Astrocyte of the spinal cord (primary cell): ENCODE measurements at places on chromosomes 2 and 18.

- no peak for DNase-seq
These were observed 1127.1 kb upstream of the DDX18 start for GRCh38 chr2:116687371-116687770.

GRCh38 chr2:232789082-232789481, 12.7 kb upstream of the KCNJ13 start:
- no peak for DNase-seq

DNA sequence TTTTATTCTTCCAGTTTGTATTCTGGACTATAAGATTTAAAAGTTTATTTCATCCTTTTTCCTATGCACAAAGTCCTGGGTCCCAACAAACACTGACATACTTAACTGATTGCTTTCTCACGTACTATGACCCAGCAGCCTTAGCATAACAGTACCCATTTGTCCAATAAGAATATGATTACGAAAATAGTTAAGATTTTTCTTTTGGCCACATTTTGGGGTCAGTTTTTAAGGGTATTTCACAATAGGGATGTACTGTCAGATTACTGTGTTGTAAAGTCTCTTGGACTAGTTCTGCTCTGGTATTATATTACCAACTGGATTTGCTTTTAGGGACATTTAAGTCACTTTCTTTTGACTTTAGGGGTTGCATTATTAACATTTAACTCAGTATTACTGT, 46.1 kb downstream of the TTC39C start:
- no peak for DNase-seq

DNA sequence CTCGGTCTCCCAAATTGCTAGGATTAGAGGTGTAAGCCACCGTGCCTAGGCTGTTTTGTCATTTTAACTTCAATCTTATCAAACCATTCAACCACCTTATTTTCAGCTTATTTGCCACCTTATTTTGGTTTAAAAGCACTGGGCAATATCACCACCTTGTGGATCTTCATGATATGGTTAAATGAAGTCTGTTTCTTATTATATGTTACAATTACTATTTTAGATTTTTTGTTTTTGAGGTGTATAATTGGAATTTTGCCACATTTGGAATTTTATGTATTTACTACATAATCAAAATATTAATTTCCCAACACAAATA, 43.8 kb upstream of the SCN9A start:
- peak; percentile 72 for DNase-seq

- peak; percentile 56 for DNase-seq
These were observed 523.8 kb upstream of the TNP1 start for GRCh38 chr2:217383620-217384019.

GRCh38 chr2:210862283-210863065, 306.1 kb downstream of the CPS1 start:
- DNase-seq: no peak

DNA sequence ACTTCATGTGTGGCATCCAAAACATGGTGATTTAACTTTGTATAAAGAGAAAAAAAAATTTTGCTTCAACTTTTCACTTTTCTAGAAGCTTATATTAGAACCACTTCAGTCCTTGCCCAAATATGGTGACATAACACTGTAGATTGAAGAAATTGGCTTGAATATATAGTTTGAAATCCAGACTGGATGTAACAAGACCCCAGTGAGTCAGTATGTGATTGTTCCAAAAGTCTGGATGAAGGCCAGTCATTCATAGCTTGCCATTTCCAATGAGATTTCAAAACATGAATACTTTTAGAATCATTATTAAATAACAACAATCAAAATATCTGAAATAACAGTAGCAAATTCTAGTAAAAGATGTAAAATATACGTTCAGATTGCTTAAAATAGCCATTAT, 104.8 kb upstream of the FN1 start:
- peak; percentile 95 for DNase-seq

DNA sequence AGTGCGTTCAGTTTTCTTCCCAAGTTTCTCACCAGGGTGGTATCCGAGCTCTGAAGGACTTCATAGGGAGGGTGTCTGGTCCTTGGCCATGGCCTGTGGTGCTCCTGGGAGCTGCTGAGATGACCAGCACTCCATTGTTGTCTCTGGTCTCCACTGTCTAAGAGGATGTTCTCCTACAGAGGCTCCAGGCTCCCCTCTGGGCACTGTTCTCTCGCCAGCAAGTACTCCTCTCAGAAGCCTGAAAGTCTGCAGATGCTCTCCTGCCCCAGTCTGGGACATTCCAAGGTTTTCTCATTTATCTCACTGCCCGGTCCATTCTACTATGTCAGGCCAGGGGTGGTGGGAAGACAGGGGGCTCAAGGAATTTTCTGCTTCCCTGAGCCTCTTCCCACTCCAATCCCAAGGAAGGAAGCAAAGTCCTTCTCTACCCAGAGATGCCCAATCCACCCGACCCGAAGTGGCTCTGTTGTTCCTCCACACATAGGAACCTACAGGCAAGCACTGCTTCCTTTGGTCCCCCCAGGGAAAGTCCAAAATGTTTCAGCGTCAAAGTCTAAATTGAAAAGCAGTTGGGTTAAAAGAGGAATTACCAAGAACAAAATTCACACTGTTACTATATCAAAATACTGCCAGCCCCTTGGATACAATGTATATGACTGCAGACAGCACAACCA, 110.5 kb downstream of the GYPC start:
- no peak for DNase-seq

- peak; percentile 84 for DNase-seq
These were observed 353.1 kb downstream of the IRS1 start for GRCh38 chr2:226446406-226447001.

DNA sequence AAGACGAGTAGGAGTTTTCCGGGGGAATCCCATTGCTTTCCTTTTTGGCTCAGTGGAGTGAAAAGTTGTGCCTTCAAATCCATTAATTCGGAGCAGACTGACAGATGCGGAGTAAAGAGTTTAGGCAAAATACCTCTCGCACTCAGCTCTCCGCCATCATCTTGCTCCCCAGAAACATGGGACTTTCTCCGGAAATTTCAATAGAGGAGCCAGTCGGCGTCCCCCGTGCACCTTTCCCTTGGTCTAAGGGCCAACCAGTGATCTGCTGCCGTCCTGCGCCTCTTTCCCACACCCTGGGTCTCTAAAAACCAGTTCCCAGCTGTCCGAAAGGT, 318 bp downstream of the TYW5 start:
- DNase-seq: no peak

GRCh38 chr2:179936654-179937053, 70.4 kb downstream of the CWC22 start:
- DNase-seq: no peak

GRCh38 chr2:108612514-108613183, 78.4 kb downstream of the LIMS1 start:
- DNase-seq: no peak

DNA sequence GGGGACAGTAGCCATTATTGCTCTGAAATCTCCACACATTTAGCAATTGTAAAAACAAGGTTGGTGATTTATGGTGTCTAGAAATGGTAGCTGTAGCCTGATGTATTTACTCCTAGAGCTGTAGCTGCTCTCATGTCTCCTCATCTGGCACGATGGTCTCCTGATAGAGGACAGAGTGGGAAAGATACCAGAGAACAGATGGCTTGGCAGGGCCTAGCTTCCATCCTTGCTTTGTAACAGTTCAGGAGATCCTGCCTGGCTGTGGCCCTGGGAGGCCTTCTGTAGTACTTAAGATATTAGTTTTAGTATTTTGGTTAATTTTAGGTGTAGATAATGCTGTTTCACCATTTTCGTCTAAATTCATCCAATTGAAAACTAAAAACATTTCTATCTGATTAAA, 6.7 kb downstream of the ATG16L1 start:
- no peak for DNase-seq

DNA sequence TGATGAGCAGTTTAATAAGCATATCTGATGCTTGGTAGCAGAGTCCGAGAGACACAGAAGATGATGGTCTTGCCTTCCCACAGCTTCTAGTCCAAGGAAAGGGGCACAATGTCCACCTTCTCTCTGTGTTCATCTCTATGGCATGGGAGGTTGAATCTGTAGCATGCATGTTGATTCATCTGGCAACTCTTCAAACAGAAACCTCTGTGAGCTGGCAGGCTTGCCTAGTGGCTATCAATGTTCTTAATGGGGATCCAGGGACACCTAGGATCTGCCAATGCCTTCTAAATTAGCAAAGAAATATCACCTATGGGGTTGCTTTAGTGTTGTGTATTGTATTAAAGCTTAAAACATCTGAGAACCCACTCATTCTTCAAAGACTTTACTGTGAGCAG, 170.8 kb downstream of the INO80D start:
- peak; percentile 23 for DNase-seq

DNA sequence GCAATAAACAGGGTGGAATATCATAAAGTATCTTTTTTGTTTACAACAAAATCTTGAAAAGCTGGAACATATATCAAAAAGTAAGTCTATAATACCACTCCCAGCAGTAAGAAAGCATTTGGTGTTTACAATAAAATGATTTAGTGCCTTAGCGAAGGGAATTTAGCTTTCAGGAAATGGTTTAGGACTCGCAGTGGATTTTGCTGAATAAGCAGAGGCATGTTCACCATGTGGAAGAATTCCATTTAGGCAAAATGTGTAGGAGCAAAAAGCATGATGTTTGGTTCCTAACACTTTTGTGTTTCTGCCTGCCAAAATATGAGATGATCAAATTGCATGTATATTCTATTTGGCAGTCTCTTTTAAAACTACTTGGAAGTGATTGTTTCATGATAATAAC, 163.6 kb downstream of the AGPS start:
- no peak for DNase-seq

DNA sequence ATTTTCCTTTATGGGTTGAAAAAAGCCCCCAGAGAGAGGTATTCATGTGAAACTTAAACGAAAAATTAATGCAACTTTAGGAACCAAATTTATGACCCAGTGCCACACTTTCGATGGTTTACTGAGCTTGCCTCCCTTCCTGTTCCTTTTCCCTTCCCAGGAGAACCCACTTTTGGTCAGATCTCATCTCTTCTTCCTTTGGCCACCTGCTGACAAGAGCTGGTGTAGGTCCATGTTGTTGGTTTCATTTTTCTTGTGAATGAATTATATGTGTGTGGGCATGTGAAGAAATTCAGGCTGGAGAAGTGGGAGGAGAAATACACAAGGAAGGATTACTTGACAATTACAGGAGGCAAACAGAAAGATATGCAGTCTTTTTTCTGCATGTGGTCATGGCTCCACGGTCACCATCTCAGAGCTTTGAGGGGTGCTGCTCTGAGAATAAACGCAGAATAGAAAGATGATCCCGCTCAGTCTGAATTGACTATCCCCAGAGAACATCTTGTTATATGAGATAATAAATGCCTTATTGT, 111.3 kb upstream of the TCF4 start:
- no peak for DNase-seq

DNA sequence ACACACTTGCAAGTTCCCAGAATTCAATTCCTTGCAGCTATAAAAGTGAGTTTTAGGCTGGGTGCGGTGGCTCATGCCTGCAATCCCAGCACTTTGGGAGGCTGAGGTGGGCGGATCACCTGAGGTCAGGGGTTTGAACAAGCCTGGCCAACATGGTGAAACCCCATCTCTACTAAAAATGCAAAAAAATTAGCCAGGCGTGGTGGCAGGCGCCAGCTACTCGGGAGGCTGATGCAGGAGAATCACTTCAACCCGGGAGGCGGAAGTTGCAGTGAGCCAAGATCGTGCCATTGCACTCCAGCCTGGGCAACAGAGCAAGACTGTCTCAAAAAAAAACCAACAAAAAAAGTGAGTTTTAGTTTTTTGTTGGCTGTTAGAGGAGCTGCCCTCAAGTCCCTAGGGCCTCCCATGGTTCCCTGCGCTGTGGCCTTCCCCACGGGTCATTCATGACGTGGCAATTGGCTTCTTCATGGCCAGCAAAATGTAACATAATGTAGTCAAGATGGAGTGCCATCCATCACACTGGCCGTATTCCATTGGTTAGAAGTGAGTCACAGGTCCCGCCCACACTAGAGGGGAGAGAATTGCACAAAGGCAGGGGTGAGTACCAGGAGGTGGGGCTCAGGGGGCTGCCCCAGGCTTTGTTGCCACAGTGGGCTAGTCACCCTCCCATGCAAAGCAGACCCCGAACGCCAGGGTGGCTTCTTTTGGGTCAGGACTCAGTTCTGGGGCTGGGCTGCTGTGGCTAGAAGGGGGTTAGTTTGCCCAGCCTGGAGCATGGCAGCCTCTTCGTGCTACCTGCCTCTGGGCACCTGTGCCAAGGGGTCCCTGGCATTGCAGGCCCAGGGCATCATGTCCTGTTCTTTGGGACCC, 37.7 kb upstream of the INHBB start:
- DNase-seq: no peak

DNA sequence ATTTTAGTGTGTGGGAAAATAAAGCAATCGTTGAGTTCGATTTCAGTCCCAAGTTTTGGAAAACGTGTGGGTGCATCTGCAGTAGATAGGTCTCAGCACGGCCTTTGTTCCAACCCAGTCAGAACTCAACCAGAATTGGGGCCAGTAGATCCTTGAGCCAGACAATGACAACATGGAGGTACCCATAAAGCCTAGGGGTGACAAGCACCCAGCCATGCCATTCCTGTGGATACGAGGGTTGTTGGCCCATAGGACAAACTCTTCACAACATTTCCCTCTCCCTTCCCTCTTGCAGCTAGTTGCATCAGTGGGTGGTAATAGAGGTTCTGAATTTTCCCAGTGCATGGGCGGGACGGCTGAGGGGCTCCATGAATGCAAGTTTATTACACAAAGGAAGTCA, 60.1 kb downstream of the ST3GAL5 start:
- DNase-seq: no peak

DNA sequence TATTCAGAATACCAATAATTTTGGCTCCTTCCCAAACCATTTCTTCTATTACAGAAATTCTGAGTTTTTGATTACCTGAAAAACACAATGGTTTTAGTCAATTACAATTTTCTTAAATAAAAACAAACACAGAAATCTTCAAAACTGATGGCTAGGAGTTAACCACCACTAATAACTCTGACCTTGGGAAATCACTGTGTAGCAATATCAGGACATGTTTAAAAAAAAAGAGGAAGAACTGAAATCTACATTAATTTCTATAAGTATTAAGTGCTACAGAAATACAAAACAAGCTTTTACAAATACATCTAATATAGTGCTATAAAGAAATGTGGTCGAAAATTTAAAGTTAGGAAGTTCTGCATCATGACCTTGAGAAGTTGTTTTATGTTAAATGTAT, 14.9 kb downstream of the L3MBTL4 start:
- no peak for DNase-seq

DNA sequence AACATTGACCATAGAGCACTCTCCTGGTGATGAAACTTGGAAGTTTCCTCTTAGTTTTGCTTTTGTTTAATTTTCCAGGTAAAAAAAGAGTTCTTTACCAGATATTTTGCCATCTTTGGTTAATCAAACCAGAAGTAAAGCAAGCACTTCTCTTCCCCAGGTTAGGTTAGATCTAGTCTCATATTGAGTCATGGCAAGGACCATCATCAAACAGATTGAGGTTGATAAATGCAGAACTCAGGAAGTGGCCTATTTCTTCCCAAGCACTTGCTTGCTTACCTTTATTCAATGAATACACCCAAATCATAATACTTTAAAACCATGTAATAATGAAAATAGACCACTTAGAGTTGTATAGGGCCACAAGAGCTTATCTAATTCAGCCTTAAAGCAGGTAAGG, 23.4 kb downstream of the DNAH6 start:
- DNase-seq: no peak

- DNase-seq: no peak
These were observed 37.4 kb downstream of the CHN1 start for GRCh38 chr2:174967691-174968260.

- no peak for DNase-seq
These were observed 79.6 kb downstream of the SPTBN1 start for GRCh38 chr2:54535599-54536195.
